ENCODE measurements at places on chromosomes 7 and 10.

GRCh38 chr10:21212348-21212747 lies 313.1 kb downstream of the SKIDA1 start:
- DNase-seq, result no peak

DNA sequence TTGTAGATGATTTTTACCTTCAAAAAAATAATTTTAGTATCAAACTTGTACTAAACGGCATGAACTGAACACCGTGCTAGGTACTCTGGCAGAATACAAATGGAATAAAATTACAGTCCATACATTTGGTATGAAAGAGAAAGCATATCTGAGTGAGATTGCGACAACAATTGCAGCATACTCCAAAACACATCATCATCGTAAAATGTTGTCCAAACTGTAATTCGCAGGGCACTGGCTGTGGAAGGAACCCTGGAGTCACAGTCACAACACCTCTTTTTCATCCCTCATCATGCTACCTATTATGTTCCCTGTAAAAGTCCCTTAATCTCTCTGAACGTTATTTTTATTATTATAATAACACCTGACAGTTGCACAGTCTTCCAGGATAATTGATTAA lies 13.5 kb downstream of the CREM start:
- DNase-seq, result no peak

DNA sequence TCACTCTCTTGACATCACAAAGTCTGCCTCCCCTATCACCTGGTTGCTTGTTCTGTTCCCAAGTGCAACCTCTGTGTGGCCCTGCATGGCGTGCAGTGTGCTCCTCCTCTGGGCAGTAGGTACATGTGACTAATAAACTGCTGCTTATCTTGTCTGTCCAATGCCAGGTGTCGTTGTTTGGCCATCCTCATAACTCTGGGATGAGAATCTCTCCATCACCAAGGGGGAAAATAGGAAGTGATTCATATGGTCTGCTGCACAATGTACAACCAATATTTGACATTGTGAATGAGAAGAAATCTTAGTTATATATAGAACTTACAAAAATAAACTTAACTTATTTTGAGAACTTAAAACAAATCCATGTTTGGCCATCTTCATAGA lies 135.2 kb downstream of the INHBA start:
- DNase-seq, result no peak

GRCh38 chr7:119935418-119936025 lies 337.5 kb upstream of the KCND2 start:
- DNase-seq, result no peak

- DNase-seq, result no peak
Measured at GRCh38 chr10:124642088-124642710, 102.0 kb downstream of the FAM53B start.

DNA sequence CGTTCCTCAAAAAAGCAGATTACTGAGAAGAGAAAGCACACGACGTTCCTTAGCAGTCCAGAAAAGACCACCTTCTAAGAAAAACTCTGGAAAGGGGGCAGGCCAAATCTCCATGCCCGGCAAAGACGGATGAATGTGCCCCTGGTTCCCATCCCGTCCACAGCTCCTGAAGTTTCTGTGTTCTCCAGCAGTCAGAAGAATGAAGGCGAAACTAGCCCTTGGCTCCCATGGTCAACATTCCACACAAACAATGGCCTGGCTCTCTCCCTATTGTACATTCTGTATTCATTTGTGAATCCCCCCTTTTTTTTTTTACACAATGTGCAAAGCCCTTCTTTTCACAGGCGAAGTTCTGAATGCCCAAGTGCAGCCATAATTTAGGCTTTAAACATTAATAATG lies 5.3 kb downstream of the CTBP2 start:
- DNase-seq, result no peak

DNA sequence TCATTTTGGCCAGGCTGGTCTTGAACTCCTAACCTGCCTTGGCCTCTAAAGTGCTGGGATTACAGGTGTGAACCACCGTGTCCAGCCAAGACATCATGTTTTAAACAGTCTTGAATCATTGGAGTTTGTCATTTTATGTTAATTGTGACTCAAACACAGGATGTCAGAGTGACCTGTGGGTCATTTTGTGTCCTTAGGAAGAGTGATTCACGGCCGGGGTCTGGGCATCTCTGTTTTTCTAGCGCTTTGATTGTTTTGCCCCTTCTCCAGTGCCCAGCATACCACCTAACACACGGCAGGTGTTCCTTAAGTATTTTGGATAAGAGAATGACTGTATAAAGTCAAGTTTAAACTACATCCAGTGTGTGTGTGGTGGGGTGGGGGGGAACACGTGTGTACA lies 183.7 kb upstream of the KLF6 start:
- DNase-seq, result no peak

DNA sequence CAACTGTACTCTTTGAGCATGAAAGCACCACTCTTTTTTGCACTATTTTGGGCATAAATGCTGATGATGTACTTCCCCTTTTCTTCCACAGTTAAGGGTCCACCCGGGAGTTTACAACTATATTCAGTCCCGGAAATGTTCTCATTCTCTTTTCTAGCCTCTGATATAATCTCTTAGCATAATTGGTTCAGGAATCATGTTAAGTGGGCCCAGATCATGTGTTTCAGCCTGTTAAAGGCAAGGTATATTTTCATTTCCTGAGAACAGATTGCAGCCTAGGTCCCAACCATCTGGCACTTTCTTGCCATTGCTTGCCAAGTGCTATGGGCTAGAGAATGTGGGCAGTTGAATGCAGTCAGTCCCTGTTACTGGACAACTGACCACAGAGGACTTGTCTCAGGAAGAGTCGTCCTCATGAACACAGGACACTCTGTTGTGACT lies 111.4 kb upstream of the GLCCI1 start:
- DNase-seq, result no peak

- DNase-seq, result no peak
Measured at GRCh38 chr10:132444877-132445351, 47.9 kb downstream of the PWWP2B start.

DNA sequence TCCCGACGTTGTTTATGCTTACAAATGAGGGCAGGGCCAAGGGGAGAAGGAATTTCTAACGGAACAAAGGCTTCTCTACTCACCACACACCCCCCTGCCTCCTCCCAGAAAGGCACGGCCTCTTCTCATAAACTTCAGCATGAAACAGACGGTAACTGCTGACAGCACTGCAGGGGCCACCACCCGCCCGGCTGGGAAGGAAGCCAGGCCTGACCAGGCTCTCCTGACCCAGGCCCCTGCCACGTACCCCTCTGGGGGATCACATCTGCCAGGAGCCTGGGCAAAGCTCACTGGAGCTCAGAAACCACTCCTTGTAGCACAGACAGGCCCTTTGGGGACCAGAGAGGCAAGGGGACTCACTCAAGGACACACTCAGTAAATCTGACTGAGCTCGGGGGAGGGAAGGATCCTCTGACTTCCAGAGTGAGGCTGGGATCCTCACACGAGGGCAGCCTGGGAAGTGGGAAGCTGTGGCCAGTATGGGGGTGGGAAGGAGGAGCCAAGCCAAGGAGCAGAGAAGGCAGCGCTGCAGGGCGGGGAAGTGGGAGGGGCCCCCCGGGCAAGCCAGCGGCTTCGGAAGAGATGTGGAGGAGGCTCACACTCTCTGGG lies 46.1 kb downstream of the ZCCHC24 start:
- DNase-seq, result no peak

- DNase-seq, result no peak
Measured at GRCh38 chr10:43057231-43057711, 19.6 kb upstream of the RET start.

GRCh38 chr10:100510533-100511308 lies 8.9 kb downstream of the SEC31B start:
- DNase-seq, result no peak

- DNase-seq, result peak; percentile 58
Measured at GRCh38 chr7:8260871-8261694, 884 bp downstream of the ICA1 start.

GRCh38 chr7:142885311-142886230 lies at the start of gene TRPV6:
Gene TRPV6, minus strand, starts transcription at chr7:142885745.
- no peak for DNase-seq

GRCh38 chr10:32166365-32166764 lies 110.1 kb upstream of the KIF5B start:
- DNase-seq, result no peak

DNA sequence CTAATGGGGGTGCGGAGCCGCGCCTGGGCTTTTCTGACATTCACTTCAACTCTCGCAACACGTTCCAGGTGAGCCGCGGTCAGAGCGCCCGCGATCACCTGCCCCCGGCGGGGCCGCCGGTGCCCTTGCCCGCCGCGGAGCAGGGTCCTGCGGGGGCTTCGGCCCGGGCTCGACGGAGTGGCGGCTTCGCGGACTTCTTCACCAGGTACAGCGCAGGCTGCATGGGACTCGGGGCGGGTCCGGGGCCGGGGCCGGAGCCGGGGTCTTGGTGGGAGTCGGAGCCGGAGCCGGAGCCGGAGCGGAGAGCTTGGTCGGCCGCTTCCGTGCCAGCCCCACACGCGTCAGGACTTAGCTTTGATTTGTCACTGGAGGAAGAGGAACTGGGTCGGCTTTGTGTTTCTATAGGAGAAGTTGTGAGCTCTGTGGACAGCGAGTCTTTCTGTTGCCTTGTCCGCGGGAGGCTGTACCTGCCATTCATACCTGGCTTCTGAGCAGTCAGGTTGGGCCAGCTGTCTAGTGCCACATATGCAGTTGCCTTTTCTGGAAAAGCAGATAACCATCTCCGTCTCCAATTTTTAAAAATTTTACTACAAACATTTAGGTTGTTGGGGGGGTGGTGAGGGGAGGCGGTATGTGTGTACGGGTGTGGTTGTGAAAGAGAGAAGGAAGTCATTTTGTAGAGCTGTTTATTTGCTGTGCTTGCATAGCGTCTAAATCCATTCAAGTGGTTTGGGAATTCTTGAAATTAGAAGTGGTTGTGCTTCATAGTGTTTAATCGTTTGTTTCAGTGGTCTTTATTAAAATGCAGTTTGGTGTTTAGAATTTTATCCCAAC lies 1.3 kb downstream of the TBC1D12 start:
- DNase-seq, result peak; percentile 3

GRCh38 chr10:78657163-78657861 lies 411.5 kb upstream of the ZMIZ1 start:
- peak; percentile 78 for DNase-seq

GRCh38 chr7:101163279-101164070 lies 1.9 kb downstream of the VGF start:
- peak; percentile 45 for DNase-seq

- no peak for DNase-seq
Measured at GRCh38 chr10:79610601-79611191, at the start of gene SFTPA1. Gene SFTPA1, plus strand, starts transcription at chr10:79610939. Its CDS starts 887 bp downstream, at chr10:79611826.

GRCh38 chr10:104446151-104446550 lies 92.5 kb downstream of the CFAP58 start:
- DNase-seq, result no peak

GRCh38 chr10:110310741-110311140 lies 6.0 kb upstream of the SMNDC1 start:
- no peak for DNase-seq

- DNase-seq, result no peak
Measured at GRCh38 chr10:112821663-112822062, 128.4 kb upstream of the TCF7L2 start.

DNA sequence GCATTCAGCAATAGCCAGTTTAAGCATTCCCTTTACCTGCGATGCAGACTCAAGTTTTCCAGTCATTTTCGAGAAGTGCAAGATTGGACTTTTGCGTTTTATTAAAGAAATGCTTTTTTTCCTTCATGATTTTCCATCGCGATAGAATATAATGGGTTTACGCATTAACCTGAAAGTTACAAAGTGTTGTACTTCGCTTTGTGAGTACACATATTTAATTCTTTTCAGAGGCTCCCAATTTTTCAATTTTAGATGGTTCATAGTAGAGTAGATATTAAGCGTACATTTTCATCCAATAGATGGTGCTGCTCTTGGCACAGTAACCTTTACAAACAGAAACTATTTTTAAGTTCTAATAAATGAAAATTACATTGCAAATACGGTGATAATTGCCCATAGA lies 1.3 kb downstream of the PTPRZ1 start:
- DNase-seq, result no peak

GRCh38 chr10:101611096-101611905 lies 23.2 kb downstream of the DPCD start:
- DNase-seq, result no peak

DNA sequence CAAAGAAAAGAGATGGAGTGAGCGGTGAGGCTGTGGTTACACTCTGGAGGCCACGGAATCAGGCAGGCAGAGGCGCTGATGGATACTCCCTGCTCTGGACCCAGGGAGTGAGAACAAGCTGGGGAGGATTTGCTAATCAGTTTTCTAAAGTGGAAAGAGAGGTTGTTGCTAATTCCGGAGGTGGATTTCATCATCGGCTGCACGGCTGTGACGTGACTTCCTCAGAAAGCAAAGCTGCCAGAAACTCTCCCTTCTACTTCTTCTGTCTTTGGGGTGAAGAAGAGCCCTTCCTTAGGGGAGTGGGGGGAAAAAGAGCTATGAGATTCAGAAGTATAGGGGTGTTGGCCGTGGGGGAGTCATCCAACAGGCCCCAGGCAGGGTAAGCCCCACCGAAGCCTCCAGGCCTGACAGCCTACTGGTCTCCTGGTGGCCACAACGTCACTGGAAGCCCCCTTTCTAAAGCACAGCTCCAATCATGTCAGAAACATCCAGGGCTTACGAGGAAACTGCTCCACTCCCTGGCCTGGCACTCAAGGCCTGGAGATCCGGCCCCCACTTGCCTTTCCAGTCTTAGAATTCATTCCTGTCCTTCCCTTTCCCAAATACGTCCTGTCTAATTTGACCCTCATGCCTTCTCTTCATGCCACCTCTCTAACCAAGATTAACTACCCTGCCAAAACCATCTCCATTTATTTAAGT lies 114.5 kb downstream of the HIP1 start:
- DNase-seq, result no peak

- DNase-seq, result no peak
Measured at GRCh38 chr7:99560834-99561736, 2.6 kb downstream of the ZNF655 start.

DNA sequence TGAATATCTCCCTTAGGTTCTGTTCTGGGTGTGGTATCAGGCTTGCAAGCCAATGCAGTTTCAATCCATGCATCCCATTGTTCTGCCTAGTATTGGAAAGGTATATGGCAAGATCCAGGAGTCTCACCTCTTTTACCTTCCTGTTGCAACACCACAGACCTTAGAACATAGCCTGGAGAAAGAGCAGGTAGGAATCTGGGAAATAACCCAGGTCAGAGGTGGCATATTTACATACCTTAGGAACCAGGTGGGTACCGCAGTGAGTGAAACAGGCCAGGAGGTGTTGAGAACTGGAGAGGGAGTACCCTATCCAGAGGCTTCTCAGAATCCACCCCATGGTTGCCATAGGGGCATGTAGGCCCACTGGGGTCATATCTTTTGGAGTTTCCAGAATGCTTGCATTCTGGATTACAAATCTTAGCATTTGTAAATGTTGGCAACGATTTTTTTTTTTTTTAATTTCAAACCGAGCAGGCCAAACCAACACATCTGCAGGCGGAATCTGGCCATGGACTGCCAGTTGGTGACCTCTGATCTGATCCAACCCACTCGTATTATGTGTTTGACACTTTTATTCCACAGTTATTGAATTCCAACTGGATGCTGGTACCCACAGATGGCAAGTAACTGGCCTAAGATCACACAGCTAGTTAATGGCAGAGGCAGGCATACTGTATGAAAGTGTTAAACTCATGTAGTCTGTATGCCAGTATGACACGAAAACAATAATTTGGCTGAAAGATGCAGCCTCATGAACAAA lies 180.3 kb upstream of the TCF7L2 start:
- no peak for DNase-seq

All from NCI-H1436 (cell line).